Effector CD4-positive, alpha-beta T cell (primary cell): ENCODE measurements at places on chromosomes 7 and 10.

DNA sequence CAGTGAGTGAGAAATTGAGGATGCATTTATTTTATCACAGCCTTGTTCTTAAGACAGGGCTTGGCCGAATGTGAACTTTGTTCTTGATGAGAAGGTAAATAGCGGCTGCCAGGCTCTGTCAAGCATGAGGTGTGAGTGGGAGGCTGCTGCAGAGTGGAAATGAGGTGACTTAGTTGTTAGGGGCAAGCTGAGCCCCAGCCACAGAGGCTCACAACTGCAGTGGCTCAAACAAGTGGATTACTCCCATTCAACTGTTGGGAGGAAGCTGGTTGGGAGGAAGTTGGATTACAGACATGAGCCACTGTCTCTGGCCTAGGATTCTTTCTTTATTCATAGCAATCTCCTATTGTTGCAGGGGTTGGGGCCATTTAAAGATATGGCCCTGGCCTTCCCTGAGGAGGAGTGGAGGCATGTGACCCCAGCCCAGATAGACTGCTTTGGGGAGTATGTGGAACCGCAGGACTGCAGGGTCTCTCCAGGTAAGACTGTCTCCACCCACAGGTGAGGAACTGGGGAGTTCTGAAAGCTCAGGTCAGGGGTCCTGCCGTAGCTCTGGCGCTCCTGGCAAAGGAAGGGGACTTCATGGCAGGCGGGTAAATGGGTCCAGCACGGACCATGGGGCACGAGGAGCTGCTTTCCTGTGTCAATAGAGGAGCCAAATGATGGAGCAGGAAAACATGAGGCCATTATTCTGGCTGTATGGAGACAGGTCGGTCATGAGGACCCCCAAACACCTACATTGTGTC lies 7.1 kb downstream of the ZSCAN25 start:
- no peak for DNase-seq

- no peak for DNase-seq
Measured at GRCh38 chr7:10708447-10708846, 265.2 kb upstream of the PHF14 start.

GRCh38 chr7:127690806-127691205 lies 38.8 kb downstream of the SND1 start:
- DNase-seq: no peak

- peak; percentile 6 for DNase-seq
Measured at GRCh38 chr10:95290461-95291364, at the start of gene PDLIM1. TSS of gene PDLIM1 (minus strand) at chr10:95291003. CDS start at chr10:95290915, 88 bp downstream.

DNA sequence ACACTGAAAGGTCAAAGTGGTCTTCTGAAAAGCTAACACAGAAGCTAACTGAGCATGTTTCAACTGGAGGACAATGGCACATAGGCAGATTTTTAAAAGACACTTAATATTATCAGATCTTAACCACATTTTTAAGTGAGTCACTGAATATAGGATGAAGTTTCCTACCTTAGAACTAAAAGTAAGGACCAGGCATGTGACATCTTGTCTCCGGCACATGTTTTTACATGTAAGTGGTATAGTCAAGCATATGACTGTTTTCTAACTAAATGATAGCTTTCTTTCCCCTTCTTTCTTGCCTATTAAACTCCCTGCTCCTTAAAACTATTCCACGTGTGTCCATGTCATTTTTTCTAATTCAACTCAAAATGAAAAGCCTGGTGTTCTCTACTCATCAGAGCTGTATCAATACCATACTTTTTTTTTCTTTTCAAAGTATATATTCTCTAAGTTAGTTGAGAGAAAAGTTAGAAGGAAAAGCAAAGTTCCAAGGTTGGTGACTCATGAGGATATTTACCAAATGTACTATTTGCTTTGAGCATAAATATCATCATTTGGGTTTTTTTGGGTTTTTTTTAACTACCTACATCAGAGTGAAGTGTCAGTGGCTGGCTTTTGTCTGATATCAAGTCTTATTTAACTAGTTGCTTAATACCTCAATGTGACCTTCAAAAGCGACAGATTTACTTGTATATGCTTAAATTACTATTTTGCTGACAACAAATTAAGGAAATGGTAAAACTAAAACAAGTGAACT lies 127.5 kb downstream of the CRPPA start:
- no peak for DNase-seq

DNA sequence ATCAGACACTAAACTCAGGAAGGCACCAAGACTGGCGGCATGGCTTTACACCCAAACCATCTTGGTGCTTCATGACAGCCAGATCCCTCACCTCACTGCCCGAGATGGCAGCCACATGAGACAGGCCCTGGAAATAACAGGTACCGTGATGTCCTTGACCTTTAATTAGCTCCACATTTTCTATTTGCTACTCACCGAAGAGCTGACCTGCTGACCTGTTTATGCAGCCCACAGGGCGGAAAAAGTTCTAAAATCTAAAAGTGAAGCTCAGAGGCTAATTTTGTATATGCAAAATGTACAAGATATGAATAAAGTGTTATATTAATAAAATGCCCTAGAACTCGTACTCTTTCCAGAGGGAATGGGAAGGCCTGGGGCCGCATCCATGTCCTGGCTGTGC lies 51.6 kb upstream of the RASGEF1A start:
- DNase-seq: no peak

- DNase-seq: no peak
Measured at GRCh38 chr7:92755680-92756079, 80.7 kb downstream of the CDK6 start.

DNA sequence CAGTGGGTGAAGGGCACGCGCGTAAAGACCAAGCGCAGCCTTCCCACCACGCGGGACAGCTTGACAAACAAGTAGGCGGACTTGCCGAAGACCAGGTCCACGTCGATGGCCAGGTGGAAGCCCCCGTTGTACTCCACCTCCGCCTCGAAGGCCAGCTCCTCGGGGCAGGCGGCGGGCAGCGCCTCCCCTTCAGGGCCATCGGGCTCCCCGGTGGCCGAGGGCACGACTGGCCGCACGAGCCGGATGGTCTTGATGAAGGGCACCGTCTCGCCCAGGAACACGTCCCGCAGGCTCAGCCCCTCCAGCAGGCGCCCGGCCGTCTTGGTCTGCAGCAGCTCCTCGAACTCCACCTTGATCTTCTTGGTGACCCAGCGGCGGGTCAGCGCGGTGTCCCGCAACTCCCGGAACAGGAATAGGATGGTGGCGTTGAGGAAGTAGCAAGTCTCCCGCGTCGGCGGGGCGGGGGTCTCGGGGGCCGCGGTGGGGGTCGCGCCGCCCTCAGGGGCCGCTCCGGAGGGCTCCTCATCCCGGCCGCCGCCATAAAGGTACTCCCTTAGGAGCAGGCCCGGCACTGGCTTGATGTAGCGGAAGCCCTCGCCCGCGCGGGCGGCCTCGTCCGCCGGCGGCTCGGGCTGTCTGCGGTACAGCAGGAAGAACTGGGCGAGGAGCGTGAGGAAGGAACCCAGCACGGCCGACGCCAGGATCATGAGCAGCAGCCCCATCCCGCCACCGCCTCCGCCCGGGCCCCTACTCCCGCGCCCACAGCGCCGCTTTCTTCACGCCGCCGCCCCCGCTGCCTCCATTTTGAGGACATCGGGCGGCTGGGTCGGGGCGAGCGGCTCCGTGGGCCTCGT lies 507 bp downstream of the PDZD8 start:
- DNase-seq: peak; percentile 5
